ENCODE measurements at places on chromosomes 16 and 17.
A peak's percentile ranks its signal among the peaks of the same experiment; 100 is the strongest.

DNA sequence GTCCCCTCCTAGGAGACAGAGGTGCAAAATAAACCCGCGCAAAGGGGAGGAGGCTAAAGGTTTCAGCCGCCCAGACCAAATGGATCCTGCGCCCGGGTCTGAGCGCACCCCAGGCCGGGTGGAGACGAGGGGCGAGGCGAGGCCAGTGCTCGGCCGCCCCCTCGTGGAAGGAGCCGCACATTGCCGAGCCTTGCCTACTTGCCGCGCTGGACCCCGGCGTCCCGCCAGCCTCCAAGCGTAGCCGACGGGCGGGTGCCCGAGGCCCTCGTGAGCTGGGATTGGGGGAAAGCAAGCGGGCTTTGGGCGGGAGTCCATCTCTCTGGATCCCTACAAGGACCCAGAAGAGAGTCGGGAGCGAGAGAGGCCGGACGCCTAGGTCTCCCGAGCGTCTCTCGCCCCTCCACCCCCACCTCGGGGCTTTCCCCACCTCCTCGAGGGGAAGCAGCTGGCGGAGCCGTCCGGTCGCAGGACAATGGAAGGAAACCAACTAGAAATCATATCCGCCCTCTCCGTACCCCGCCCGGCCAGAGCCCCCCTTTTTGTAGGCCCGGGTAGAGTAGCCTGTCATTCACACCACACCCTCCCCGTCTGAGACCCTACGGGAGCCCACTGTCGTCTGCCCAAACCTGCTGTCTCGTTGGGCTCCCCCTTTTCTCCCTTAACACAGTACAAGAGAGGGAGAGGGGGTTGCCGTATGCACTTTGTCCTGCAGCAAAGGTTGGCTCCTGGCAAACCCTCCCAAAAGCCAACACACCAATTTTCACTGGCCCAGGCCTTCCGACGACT, 664 bp upstream of the BCL6B start:
- ATAC-seq = peak; percentile 74

DNA sequence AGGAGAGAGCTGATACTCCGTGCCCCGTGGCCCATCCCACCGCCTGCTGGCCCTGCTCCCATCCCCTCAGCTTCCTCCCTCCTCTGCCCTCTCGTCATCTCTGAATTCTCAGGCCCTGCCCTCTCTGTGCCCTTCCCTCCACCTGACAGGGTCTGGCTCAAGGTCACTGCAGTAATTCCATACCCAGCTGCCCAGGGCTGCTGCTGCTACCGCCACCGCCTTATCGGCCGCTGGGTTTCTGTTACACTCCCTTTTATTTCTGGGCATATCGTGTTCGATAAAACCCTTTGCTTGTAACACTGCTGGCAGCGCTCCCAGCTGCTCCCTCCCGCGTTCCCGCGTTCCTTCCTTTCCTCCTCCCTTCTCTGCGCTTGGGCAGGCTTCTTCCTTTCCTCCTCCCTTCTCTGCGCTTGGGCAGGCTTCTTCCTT, 1.2 kb downstream of the EPN3 start:
- no peak for ATAC-seq

- ATAC-seq = no peak
Observed at GRCh38 chr16:85274924-85275323, 162.7 kb upstream of the CIBAR2 start.

- peak; percentile 10 for ATAC-seq
Observed at GRCh38 chr16:9091867-9092281, 430 bp downstream of the HAPSTR1 start.

DNA sequence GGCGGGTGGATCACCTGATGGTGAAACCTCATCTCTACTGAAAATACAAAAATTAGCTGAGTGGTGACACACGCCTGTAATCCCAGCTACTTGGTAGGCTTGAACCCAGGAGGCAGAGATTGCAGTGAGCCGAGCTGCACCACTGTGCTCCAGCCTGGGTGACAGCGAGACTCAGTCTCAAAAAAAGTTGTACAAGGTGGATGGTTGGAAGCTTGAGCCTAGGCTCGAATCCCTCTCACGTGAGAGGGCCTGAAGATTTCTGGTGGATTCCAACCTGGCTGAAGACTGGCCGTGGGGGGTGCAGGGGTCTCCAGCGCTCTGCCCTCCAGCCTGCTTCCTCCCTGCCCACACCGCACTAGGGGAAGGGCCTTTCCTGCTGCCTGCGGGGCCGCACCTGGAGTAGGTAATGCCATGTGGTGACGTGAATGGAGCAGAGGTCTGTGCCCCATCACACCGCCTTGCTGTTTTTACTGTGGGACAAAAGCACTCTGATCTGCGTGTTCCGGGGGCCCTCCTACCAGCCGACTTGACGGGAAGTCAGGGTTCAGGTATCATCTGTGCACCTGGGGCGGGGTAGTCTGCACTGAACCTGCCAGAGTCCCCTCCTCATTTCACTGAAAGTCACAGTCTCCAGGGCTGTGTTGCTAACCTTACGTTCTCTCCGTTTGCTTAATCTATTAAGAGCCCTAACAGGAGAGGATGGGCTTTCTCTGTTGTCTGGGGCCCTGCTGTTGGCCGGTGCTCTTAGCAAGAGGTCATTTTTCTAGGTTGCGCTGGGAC, 4.2 kb downstream of the RPL13 start:
- no peak for ATAC-seq

- no peak for ATAC-seq
Observed at GRCh38 chr16:278863-279366, 1.5 kb upstream of the ARHGDIG start.

DNA sequence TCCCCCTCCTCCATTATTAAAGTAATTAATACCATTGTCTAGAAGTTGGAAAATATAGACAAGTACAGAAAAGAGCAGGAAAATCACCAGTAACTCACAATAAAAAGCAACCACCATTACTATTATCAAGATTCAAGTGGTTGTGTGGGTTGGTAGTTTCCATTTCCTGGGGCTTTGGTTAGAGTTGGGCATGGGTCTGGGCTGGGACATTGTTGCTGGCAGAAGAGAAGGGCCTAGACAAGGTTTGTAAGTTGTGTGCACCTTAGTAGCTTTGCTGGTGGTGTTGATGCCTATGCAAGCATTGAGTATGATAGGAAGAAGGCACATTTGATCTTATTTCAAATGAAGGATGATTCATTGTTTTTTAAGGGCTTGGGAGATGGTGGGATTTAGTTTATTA, 25.4 kb upstream of the NFATC3 start:
- no peak for ATAC-seq

DNA sequence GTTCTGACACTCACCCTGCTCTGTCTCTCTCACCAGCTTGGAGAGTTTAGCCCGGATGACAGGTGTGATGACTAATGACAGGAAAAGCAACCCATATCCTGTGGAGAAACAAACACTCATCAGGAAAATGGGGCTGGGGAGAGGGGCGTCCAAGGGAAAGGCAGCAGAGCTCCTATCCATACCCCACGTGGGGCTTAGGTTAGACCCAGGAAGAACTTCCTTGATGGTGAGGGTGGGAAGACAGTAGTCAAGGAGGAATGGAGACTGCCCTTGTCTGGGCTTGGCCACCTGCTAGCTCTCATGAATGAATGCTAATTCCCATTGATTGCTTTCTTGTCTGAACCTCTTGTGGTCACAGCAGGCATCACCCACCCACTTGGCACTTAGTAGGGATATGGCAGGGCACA, 3.8 kb downstream of the SLC46A1 start:
- ATAC-seq = no peak

- no peak for ATAC-seq
Observed at GRCh38 chr16:75230471-75231110, 11.8 kb downstream of the CTRB1 start.

- ATAC-seq = peak; percentile 57
Observed at GRCh38 chr17:43020789-43021740, 1.1 kb downstream of the VAT1 start.

DNA sequence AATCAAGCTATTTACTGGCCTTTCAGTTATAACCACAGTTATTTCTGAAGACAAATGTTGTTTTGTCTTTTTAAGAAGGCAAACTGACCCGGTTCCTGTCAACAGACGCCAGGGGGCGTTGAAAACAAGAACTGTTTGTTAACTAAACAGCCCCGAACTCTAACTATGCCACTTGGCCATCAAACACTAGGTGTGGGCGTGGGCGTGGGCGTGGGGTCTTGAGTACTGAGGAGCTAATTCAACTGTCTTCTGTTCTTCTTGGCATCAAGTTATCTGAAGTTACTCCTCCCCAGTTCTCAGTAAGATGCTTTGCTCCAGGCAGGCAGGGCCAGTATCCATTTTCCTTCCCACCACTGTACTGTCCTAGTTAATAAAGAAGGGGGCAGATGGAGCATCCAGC, 63.3 kb upstream of the MTMR4 start:
- no peak for ATAC-seq

GRCh38 chr16:49617710-49618330, 238.1 kb downstream of the ZNF423 start:
- ATAC-seq = no peak

- no peak for ATAC-seq
Observed at GRCh38 chr17:39562976-39563375, 44.7 kb downstream of the NEUROD2 start.

DNA sequence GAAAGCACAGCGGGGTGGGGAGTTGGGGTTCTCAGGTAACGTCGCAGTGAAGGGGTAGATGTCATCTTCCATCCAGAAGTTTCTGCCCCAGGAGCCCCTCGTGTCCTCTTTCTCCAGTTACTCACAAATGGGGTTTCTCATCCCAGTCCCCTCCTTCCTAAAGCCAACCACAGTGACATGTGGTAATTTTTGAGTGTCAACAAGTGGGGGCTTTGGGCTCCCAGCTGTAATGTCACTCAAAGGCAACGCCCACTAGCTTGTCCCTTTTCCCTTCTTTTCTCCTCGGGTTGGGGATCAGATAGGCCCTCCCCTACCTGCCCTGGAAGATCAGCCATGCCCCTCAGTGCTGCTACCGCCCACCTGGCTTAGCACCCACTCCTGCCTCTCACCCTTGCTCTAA, 14.4 kb downstream of the IRX5 start:
- ATAC-seq = no peak

DNA sequence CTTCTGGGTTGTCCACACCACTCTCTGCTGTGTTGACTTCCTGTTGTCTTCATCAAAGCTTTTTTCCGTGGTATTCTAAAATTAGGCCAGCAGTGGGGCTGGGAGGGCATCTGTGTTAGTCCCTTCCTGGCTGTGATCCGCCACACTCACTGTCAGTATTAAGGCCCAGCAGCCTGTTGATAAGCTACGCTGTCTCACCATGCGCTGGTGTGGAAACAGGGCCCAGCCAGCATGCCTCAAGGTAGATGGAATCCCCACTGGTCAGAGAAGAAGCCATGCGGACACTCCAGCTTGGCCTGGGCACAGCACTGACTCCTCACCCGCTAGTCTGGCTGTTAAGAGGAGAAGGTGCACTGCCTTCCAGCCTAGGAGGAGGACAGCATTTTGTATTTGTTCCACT, 11.4 kb downstream of the CDR2L start:
- no peak for ATAC-seq

GRCh38 chr16:28082624-28083023, 19.1 kb upstream of the GSG1L start:
- no peak for ATAC-seq

DNA sequence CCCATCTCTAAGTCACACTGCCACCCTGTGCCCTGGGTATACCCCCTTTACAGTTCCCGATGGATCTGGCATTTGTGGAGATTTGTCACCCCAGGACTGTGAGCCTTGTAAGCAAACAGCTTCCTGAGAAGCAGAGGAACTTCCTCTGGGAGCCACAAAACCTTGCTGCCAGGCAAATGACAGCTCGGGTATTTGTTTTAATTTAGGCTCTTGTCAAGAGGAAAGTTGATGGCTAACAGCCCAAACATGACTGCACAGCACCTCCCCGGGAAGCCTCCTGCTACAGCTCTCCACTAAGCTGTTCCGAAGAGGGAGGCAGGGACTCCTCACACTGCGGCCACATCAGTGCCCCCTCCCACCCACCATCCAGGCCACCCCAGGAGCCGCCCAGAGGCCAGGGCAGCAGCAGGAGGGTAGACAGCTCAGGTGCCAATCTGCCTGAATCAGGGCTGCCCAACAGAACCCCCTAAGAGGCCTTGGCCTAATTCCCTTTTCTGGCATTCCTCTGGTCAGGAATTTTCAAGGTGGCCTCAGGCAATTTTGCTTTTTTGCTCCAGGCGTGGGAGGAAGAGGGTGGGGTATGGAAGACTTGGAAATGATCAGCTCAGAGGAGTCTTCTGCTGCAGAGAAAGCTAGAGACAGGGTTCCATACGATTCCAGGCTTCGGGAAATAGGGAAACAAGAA, 2.6 kb downstream of the ABR start:
- no peak for ATAC-seq

- no peak for ATAC-seq
Observed at GRCh38 chr17:76357597-76358158, 4.0 kb upstream of the PRPSAP1 start.

DNA sequence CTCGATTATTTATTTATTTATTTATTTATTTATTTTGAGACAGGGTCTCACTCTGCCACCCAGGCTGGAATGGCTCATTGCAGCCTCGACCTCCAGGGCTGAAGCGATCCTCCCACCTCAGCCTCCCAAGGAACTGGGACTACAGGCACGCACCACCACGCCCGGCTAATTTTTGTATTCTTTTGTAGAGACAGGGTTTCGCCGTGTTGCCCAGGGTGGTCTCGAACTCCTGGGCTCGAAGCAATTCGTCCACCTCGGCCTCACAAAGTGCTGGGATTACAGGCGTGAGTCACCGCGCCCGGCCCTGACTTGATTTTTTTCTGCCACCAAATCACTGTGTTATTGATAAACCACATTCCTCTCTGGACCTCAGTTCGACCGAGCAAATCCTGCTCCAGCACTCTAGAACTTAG, 758 bp upstream of the RPL23A start:
- no peak for ATAC-seq

GRCh38 chr17:82494236-82495055, 25.1 kb upstream of the FOXK2 start:
- peak; percentile 75 for ATAC-seq

- no peak for ATAC-seq
Observed at GRCh38 chr17:5468075-5468473, 708 bp downstream of the DHX33 start.

DNA sequence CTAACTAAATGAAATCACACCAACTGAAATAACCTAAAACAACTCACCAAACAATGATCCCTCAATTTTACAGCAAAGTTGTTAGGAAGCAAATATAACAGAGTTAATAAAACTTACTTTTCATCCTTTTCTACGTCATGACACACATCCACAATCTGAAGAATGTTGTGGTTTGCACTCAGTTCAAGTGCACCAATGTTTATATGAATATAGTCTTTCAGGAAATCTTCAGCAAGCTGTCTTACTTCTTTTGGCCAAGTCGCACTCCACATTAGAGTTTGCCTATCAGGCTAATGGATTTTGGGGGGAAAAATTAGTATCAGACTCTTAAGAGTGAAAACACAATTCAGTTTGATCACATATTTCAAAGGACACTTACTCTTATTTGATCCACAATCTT, 3.3 kb downstream of the DDX5 start:
- no peak for ATAC-seq

Measured in gastroesophageal sphincter (tissue), 4 donors.